Activated CD8-positive, alpha-beta memory T cell treated with anti-CD3 and anti-CD28 coated beads for 48 hours (primary cell): ENCODE measurements at places on chromosomes 16 and 17.

DNA sequence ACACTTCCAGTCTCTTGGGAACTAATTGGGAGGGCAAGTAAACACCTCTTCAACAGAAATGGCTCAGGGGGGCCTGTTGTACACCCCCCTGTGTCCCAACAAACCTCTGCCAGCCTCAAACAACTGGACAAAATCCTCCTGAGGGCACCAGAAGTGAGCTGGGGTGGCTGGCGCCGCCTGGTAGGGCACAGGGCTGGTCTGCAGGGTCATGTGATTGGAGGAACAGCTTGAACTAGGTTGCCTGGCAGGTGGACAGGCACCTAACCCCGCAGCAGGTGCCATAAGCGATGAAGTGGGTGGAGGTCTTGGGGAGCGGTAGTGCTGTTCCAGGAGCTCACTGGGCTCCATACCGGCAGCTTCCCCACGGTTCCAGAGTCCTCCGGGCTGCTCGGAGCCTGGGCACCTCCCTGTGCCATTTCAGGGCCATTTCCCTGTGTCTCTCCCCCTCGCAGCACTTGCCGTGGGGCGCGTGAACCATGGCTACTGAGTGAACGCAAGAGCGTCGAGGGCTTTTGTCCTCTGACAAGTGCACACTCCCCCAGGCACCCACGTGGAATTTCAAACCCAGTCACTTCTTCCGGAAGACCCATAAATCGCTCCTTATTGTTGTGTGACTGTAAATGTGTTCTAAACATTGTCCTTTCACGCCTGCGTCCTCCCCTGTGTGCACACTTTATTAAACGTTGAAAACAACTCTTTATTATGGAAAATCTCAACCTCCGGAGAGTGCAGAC, 101.5 kb downstream of the SEC14L1 start:
- DNase-seq: no peak

DNA sequence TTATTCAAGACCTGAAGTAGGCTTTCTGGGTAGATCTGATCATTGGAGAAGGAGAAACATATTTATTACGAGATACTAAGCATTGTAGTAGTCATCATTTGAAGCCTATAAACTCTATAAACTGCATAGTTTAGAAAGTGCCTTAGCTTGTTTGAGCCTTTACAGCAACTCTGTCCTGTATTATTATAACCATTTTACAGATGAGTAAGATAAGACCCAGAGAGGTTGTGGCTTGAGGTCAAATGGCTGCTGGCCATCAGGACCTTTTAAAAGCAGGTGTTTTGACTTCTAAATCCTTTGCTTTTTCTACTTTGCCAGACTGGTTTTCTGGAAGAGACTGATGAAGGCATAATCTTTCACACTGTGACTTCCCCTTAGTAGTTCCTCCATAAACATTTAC, 7.1 kb downstream of the USP10 start:
- DNase-seq: no peak

GRCh38 chr17:1360975-1361374, 39.0 kb downstream of the YWHAE start:
- DNase-seq: no peak

GRCh38 chr17:28536532-28537218, 15.7 kb downstream of the UNC119 start:
- DNase-seq: no peak

DNA sequence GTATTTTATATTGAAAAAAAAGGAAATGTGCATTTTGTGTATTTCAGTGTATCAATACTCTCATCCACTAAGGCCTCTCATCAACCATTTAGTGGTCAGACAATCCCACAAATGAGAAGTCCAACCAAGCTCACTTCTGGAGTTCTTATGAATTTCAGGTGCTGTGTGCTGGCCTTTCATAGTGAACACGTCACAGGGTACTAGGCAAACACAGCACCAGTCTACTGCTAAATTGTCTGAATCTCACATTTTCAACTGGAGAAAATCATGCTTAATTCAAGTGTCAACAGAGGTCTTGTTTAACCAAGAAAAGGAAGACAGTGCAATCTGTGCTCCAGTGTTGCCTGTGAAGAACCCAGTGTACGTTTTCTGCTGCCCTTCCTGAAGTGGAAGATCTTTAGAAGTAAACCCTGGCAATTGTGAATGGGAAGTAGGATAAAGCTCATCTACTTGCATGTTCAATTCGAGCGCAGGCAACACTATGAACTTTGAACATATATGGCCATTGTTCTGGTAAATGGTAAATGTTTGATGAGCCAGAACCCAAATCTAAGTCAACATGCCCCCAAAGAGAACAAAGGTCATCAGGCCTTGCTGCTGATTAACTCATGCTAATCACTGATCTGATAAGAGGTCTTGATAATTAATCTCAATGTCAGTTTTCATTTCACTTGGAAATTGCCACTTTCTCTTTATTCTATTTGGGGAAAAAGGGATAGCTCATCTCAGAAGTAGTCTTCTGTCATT, 439.2 kb upstream of the SOX9 start:
- no peak for DNase-seq

GRCh38 chr16:88940862-88941817, 35.9 kb downstream of the CBFA2T3 start:
- DNase-seq: no peak

DNA sequence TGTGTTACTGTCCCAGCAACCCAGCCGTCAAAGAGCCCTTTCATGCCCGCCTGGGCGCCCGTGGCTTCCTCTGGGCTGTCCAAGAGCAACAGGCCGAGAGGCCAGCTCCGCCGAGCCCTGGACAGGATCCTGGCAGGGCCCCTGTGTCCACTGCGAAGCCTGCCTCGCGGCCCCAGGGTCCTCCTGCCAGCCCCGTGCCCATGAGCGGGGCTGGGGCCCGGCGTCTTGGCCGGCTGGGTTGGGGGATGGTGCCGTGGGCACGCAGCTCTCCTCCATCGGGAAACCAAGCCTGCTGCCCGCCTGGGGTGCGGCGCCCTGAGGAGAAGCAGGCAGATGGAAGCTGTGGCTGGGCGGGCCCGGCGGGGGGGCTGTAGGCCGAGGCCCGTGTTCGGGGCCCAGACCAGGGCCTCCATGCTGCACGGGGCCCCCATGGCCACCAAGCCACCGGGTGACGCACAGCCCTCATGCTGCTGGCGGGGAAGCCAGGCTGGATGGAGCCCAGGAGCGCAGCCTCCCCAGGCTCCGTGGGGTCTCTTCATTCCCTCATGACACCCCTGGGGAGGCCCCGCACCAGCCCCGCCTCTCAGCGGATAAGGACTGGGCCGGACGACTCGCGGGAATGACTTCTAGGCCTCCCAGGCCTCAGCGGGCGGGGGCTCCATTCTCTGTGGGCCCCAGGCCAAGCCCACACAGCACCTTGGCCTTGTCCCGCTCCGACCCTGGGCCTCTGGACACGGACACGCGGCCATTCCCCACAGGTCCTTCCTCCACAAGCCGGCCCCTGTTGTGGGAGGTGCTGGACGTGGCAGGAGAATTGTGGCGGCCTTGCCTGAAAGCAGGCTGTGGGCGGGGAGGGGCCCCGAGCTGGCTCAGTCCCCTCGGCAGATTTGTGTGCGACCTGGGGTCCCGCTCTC, at the start of gene C1QTNF8:
TSS of gene C1QTNF8 (minus strand) at position 76 of the 914 bp plus-strand sequence. CDS start 1,322 bp downstream, outside the sequence.
- DNase-seq: no peak

DNA sequence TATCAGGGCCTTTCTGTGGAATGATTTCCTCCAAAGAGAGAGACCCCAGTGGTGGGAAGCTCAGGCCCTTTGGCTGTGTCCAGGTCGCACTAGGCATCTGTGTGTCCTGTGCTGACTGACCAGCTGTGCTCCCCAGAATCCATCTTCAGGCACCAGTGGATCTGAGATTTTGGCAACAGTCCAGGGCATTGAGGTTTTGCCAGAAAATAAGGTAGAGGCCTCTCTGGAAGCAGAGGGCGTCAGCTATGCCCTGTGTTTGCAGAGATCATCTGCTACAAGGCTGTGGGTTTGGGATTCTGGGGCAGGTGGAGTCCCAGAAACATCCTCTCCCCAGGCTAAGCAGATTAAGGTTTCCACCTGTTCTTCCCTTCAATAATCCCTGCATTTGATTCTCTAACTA, 57.5 kb upstream of the TOB1 start:
- no peak for DNase-seq

GRCh38 chr17:80773243-80773991, 218.2 kb upstream of the CHMP6 start:
- DNase-seq: no peak

GRCh38 chr17:64024215-64024654, 3.8 kb upstream of the ICAM2 start:
- DNase-seq: no peak

DNA sequence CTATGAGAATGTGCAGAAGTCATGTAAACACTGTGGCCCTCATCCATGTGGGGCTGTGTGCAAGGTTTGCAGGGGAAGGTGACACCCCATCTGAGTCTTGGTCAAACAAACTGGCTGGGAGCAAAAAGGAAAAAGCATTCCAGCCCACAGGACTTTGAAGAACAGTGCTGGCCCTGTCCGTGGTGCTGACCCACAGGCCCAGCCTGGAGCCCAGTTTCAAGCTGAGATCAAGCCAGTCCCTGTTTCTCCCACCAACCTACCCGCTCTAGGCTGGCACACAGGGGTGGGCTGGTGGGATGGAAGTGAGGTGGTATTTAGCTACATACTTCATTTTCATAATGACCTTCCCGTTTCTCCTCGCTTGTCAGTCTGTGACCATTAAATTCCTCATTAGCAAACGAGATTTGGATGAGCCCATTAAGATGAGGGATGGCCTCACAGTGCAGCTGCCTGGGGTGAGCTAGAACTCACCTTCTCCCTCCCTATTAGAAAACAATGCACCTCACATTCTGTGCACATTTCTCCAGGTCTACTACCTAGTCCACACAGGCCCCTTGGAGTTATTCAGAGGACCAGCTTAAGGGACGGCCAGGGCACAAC, 12.6 kb upstream of the RPL38 start:
- DNase-seq: no peak

DNA sequence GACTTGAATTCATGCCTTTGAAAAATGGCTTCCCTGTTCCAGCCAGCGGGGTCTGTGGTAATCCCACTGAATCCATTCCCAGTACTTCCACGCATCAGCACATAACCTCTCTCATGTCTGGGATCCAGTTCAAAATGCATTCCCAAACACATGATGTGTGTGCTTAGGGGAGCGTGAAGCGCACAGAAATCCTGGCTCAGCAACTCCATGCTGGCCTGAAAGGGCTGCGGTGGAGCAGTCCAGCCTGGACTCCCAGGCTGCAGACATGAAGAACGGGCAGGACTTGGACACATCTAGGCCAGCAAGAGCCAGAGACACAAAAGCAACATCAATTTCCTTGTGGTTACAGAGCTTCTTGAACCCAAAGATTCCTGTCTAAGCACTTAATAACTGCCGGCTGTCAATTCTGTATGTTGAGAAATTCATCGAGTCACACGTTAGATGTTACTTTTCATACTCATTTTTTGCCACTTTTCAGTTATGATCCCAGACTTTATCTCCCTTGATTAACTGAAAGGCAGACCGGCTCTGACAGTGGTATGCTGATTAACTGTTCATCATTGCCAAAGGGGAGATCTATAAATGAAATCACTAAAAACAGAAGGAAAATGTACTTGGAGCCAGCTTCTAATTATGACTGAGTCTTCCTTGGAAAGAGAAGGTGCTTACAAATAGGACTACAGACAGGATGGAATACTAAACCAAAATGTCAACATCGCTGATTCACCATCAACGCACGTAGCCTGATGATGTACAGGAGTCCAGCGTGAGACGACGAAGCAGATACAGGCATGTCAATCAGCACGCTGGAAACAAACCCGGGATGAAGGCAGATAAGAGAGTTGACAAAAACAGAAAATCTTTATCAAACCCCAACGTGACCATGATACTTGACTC, 23.0 kb downstream of the NSMCE1 start:
- DNase-seq: no peak

DNA sequence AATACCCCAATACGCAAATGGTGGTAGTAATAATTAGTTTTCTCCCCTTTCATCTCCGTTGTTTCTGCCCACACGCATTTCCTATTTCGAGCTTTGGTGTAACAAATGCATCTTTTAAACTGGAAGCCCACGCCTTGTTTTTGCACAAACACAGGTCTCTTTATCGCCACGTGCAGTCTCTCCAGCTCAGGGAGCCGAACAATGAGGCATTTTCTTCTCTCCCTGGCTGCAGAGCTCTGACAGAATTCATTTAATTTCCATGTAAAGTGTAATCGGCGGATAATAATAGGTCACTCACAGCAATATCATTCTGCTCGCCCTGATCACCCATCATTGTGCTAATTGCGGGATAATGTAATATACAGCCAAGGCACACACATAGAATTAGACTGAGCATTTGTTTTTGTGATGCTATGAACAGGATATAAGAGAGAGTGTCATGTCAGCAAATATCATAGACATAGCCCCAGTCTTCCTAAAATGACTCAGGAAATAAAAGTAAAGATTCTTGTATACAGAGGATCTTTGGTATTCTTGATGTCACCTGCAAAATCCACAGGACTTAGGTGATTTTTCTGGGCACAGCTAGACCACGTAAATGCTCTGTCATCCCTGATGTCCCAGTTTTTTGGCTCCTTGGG, 452.6 kb upstream of the CDH11 start:
- DNase-seq: no peak

DNA sequence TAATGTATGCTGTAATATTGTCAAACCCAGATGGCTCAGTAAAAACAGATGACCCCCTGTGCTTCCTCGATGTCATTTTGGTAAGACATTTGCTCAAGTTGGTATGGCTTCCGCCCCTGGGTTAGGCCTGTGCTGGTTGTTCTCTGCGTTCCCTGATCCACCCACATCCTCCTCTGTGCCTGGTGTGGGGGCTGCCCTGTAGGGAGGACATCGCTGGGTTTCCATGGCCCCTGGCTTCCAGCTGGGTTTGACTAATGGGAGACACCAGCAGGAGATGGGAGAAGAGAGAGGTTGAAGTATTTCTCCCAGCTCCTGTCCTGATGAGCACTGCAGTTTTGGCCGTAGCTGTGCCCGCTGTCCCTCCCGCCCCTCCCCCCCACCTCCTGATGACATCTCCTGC, 4.4 kb upstream of the MFAP4 start:
- DNase-seq: no peak

DNA sequence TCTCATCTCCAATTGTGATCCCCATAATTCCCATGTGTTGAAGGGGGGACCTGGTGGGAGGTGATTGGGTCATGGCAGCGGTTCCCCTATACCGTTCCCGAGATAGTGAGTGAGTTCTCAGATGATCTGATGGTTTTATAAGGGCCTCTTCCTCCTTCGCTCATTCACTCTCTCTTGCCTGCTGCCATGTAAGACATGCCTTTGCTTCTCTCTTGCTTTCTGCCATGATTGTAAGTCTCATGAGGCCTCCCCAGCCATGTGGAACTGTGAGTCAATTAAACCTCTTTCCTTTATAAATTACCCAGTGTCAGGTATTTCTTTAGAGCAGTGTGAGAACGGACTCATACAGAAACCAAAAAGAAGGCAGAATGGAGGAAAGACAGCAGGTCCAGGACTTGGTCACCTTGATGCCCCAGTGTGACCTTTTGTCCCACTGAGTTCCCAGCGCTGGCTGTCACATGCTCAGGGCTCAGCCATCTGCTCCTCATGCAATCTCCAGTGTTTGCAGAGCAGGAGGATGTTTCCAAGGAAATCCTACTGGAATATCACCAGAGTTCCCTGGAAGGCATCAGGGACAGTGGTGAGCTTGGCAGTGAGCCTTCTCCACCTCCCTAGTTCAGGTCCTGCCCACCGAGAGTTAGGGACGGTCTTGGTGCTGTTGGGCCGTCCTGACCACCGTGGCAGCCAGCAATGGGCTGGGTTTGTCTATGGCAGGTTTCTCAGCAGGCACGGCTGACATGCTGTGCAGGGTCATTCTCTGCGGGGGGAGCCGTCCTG, 96.7 kb downstream of the SEC14L1 start:
- DNase-seq: no peak
